ENCODE measurements at places on chromosomes 2 and 18.
A peak's percentile ranks its signal among the peaks of the same experiment; 100 is the strongest.

DNA sequence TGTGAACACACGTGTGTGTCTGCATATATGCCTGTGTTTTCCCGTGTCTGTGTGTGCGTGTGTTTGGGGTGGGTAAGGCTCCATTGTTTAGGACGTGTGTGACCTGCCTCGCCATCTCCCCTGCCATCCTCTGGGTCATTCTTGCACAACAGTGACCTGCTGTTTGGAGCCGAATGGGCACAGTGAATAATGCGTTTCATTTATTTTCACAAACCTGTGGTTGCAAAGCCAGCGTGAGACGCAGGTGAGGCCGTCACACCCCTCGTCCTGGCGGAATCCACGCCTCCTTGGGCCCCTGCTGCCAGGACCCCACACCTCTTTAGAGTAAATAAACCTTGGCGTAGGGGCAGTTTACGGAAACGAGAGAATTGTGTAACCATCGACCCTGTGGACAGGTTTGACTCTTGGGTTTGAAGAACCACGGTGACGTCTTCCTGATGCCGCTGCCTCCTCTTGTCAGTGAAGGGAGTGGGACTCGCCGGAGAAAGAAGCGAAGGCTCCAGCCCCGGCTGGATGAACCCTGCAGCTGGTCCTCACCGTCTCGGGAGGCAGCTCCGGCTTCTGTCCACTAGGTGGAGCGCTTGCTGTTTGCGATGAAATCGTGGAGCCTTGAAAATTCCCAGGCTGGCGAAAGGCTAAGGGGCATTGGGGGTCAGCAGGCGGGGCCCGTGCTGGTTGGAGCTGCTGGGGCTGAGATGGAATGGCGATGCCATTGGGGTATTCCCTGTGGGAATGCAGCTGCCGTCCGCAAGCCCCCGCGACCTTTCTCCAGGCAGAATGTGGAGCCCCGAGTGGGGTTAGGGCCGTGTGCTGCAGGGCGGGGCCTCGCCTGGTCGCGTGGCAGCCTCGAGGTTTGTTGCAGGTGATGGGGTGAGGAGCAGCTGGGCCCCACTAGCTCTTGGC, 81.1 kb downstream of the RTP5 start:
- peak; percentile 57 for DNase-seq

DNA sequence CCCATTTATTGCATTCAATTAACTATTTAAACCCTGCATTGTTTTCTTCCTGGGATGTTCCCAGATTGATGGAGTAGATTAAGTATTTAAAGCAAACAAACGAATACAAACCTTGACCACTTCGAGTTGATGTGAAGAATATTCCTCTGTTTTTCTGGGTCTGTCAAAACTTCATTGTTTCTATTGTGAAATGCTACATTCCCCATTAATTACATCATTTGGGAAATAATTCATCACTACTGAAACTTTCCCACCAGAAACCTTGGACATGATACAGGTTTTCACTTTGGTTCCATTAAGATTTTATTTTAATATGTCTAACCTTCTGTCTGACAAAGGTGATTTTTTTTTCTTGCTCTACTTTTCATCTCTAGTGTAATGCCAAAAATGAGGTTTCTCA, 365.1 kb upstream of the ETAA1 start:
- DNase-seq, result no peak

DNA sequence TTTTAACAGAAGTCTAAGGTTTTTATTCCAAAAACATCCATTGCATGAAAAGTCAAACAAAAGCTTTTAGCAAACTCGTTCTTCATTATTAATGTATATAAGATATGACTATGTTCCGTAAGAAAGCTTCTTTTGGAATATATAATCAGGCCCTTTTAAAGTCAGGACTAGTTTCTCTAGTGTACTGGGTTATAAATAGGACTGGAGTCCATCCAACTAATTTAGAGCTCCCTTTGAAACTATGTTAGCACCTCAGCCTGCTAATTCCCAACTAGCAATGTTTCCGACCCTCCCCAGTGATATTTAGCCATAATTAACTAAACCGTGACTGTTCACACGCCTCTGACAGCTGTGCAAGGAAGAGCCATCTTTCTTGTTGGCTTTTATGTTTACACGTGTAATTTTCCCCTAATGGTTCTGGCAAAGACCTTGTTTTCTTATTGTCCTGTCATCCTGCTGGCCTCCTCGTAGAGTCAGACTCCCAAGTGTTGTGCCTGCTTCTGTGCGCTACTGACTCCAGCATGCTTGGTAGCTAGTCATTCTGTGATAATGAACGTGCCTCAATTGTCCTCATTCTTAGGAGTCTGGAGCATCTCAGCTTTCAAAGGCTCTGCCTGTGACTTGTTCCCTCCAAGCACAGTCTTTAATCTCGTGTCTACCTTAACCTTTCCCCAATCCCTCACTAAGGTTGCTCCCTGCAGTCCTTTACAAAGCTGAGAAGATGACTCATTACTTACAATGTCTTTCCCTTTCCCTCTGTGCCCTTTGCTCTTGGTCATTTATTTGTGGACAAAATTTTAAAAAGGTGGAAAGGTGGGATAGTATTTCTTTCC, 172.2 kb upstream of the RASGRP3 start:
- no peak for DNase-seq

DNA sequence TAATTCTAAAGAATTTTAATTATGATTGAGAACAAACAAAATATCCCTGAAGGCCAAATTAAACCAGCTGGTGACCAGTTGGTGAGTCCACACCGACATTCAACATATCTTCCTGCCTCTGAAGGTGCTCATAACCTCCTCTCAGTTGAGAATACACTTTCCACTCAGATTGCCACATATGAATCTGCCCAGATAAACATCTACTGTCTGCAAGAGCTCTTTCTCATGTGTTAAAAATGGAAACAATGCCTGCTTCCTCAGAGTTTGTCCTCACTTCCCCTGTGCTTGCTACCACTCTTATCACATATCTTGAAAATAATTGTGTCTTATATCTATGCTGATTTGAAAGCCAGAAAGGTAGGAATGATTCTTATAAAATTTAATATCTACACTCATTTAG, 177.7 kb upstream of the GULP1 start:
- no peak for DNase-seq

DNA sequence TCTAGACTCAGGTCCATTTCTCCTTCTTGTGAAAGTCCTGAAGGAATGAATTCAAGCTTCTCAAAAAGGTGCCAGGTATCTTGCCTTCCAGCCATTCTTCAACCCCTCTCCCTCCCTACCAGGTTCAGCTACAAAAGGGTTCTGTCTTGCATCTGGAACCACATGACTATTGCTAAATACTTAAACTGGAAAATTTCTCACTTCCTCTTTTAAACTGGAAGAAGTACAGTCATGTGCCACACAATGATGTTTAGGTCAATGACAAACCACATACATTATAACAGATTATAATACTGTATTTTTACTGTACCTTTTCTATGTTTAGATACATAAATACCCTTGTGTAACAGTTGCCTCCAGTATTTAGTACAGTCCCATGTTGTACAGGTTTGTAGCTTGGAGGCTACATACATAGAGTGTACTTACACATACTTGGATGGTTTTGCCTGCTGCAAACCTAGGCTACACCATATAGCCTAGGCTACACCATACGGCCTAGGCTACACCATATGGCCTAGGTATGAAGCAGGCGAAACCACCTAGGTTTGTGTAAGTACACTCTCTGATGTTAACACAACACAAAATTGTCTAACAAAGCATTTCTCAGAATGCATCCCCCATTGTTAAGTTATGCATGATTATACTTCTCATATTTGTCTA, 142.0 kb upstream of the DNMT3A start:
- DNase-seq, result peak; percentile 23

- no peak for DNase-seq
Measured at GRCh38 chr2:33510586-33510968, 34.1 kb downstream of the RASGRP3 start.

GRCh38 chr18:45251236-45251635, 364.0 kb upstream of the SLC14A2 start:
- DNase-seq, result no peak

DNA sequence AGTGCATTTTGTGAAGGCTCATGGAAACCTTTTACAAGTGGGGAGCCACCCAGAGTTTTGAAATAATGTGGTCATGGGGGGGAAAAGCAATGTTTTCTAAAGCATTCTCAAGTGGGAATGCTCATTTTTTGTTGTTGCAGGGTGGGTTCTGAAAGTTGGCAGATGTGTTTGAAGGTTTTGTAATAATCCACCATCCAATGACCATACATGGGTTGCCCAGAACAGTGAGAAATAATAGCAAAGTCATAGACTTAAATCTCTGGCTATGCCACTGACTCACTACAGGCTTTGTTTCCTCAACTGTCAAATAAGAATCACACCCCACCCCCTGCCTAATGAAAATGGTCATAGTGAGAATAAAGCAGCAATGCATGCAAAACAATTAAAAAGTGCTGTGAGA, 2.9 kb downstream of the DSG3 start:
- DNase-seq, result no peak

GRCh38 chr2:66507673-66508201, 72.8 kb downstream of the MEIS1 start:
- no peak for DNase-seq

- no peak for DNase-seq
Measured at GRCh38 chr2:102111823-102112222, 30.7 kb upstream of the IL1R1 start.

DNA sequence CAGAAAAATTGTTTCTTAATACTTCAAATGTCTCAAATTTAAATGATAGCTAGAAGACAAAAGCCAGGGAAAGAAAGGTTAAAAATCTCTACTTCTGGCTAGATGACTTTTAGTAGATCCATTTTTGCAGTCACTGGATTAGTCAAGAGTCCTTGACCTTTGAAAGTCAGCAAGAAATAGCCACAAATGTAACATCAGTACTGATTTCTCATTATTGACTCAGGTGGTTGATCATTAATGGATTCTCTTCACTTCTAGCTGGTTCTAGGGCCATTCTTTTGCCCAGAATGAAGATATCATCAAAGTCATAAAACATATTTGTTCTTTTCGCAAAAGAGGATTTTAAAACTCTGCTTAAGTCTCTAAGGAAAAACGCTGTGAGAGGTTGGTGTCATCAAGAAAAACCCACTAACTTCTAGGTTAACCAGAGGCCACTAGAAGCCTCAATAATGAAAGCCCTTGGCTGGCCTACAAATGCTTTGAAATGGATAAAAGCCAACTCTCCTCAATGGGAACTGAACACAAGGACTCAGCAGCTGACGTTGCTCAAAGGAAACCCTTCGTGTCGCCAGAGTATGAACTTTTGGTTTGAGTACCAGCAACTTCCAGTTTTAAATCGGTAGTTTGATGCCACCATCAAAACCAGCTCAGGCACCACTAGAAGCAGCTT, 66.3 kb downstream of the IRS1 start:
- DNase-seq, result no peak
